ENCODE measurements at places on chromosomes 1 and 21.
A peak's percentile ranks its signal among the peaks of the same experiment; 100 is the strongest.

DNA sequence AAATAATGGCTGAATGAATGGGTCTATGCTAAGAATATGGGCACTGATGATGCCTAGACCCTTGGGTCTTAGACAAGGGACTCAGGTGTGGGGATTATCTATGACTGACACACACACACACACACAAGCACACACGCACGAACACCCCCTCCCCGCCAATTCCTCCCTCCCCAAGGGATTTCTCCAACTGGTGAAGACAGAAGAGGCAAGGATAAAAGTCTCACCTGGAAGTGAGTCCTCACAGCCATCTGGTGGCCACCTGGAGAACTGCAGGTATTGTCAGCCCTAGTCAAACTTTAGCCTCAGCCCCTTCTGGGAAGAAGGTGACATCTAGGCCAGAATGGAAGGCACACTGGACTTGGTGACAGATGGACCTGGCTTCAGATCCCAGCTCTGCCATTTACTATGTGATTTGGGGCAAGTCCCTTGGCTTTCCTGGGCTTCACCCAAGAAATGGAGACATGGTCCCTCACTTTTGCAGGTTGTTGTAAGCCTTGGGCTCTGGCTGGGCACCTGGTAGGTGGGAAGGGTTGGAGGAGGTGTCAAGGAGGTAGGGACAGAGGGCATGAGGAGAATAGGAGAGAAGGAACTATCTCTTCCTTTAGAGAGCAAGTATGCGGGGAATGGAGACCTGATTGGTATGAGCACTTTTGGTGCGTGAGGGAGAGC is 4.0 kb upstream of the GPR3 start:
- peak; percentile 66 for DNase-seq

DNA sequence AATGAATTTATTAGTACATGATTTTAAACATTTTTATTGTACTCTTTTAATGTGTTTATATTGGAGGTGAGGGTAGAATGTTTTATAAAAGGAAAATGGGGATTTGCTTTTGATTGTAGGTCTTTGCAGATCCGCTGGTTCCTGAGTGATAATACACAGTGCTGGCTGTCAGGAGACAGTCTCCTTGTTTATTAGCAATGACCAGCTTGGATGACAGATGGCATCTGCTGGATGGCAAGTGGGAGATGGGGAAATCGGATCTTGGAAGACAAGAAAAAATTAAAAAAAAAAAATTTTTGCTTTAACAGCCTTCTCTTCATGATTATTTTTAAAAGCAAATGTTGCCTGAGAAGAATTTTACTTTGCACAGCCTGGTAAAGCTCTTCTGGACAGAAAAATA is 4.4 kb upstream of the PHTF1 start:
- no peak for DNase-seq

DNA sequence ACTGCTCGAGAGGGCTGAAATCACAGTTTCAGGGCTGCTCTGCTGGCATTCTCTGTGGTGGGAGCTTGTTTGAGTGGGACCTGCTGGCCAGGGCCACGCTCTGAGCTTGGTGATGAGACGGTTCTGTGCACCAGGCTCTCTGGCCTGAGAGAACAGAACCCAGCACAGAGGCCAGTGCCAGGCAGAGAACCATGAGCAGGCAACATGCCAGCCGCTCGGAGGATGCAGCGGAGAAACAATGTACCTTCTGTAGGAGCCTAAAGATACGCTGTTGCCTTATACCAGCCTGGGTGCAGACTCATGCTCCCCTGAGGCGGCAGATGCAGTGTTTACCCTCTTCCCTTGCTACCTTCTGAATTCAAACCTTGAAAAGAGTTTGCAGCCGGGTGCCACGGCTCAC is 10.0 kb downstream of the C2CD2 start:
- DNase-seq, result no peak

GRCh38 chr1:45442272-45442671 is 48.7 kb downstream of the TESK2 start:
- DNase-seq, result no peak

DNA sequence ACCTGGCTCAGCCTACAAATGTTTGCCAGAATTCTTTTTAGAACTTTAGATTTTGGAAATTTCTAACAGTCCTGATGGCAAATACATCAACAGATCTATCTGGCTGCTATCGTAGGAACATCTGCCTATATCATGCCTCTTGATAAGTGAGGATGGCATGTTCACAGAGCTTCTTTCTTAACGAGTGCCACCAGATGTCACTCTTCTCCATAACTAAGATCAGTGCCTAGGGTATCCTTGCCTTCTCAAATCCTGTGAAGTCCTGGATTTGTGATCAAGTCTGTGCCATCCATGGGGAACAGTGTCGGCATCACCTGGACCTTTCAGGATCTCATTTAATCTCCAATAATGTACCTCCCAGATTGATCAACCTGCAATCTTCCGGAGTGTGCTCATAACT is 36.5 kb upstream of the CD5L start:
- DNase-seq, result no peak

- DNase-seq, result peak; percentile 11
Observed at GRCh38 chr1:12478612-12478985, 139.4 kb downstream of the DHRS3 start.

GRCh38 chr1:204773246-204773645 is 87.7 kb upstream of the LRRN2 start:
- no peak for DNase-seq

- DNase-seq, result peak; percentile 82
Observed at GRCh38 chr1:20717452-20718342, at the start of gene KIF17. Gene KIF17, minus strand, starts transcription at chr1:20718007. Its CDS starts 301 bp downstream, at chr1:20717706.

DNA sequence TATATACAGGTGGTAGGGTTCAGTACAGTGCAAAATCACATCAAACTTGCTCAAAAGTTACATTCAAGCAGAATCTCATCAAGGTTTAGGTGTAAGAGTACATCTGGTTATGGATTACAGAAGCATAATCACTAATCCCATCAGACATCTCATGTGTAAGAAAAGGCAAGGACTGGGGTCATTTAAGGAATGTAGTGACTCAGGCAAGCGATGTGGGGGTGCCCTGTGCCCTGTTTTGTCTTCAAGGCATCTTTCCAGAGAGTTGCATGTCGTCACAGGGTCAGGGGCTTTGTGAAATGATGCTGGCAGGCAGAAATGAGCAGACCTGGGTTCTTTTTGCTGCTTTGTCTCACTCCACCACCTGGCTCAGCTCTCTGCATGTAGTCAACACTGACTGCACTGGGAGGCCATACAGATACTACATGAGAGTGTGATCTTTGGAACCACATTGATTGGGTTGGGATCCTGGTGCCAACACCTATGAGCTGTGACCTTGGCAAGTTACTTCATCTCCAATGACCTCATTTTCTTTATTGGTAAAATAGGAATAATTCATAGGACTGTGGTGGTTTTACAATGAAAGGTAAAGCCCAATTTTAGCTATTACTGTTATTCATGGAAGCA is 8.2 kb upstream of the HHIPL2 start:
- no peak for DNase-seq

DNA sequence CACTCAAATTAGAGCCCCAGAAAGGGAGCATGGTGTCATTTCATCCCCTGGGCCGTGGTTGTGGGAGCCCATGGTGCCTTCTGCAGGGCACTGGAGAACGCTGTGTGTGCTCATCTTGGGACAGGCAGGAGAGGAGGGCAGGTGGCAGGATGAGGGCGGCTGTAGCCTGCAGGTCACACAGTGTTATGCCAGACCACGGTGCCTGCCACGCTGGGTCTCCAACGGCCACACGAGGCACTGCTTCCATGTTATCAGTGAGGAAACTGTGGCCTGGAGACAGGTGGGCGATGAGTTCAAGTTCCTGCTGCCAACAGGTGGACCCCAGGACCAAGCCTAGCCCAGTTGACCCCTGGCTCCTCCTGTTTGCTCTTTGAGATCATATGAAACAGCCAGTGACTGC is 21.0 kb downstream of the ABCG1 start:
- DNase-seq, result no peak

Data from CD4-positive, alpha-beta T cell treated with Interferon gamma for 1 hour (primary cell).